ENCODE measurements at places on chromosomes 4 and X.

DNA sequence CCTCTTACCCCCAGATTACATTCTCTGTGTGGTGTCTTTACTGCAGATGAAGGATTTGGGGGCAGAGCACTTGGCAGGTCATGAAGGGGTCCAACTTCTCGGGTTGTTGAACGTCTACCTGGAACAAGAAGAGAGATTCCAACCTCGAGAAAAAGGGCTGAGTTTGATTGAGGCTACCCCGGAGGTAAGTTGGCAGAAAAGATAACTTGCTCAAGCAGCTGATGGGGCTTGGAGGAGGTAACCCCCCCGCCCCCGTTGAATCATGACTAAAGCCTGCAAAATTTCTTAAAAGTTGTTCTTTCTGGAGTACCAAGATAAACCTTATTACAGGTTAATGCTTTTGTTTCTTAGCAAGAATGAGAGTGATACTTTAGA lies 1.5 kb downstream of the CCNG2 start:
- DNase-seq: peak; percentile 3

- no peak for DNase-seq
These were observed 81.7 kb downstream of the FREM3 start for GRCh38 chr4:143618811-143619210.

DNA sequence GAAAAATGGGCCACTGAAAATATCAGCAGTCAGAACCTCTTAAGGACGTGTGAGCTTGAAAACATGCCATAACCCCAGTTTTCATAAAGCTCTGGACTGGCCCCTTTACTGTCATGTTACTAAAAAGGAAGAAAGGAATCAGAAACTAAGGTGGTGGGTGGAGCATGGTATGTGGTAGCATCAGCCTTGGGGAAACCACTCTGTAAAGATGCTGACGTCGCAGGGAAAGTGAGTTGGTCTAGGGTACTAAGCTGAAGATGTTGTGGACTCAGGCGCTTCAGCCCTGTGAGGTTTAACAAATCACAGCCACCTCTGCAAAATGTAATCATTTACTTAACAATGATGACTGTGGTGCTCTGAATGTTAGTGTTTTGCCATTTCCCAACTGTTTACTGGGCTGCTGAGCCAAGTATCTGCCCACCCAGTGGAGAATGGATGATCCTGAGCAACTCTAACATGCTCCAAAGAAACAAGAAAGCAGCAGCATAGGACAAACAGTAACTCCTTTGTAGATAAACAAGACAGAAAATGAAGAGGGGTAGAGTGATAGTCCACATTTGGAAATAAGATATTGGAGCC lies 33.4 kb downstream of the C4orf54 start:
- DNase-seq: no peak

GRCh38 chrX:68421636-68422035 lies 11.7 kb downstream of the OPHN1 start:
- no peak for DNase-seq

DNA sequence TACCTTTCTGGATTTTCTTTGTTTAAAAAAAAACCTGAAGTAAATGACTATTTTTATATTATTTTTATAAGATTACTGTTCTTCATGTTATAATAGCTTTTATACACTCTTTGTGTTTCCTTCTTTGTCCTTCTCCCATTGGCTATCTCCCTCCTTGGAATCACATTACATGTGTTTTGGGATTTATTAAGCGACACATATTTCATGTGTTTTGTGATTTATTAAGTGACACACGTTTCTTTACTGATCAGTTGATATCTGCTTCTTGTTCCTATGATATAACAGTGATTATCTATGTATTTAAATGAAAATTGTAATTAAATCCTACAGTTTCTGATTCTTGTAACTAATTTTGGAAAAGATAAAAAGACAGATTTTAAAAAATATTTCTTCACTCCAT lies 817.3 kb upstream of the AGA start:
- no peak for DNase-seq

Data from stimulated activated CD8-positive, alpha-beta memory T cell treated with anti-CD3 and anti-CD28 coated beads, Interleukin-7, amount 100 ng/mL, for 1 hour (primary cell).